T follicular helper cell (primary cell): ENCODE measurements at places on chromosomes 2 and 18.

DNA sequence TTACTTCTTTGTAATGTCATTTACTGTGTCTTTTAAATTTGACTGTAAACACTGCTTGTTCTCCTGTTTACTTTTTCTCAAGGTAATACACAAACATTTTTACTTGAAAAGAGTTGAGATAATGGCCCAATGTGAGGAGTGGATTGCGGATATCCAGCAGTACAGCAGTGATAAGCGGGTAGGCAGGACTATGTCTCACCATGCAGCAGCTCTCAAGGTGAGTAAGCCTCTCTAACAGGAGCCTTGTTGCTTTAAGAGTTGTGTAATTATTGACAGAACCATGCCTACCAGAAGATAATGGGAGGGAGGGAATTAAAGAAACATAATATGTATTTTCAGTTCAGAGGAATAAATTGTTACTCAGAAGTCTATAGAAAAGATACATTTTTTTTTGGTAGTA is 16.5 kb upstream of the TTC27 start:
- no peak for DNase-seq

DNA sequence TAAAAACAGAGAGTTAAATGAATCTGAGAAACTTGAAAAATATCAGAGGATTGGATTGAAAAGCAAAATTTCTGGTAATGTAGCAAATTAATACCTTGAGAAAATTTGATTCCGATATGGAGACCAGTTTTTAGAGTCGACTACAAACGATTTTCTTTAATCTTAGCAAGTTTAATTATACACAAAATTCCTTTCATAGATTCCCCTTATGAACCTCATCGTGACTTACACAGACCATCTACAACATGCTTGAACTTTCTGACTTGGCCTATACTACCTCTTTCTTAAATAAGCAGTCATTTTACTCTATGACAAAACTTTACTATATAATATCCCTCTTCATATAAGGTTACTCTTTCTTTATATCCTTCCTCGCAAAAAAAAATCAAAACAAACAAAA is 769.6 kb upstream of the CRIM1 start:
- no peak for DNase-seq

- DNase-seq, result no peak
Measured at GRCh38 chr18:23618862-23619387, 32.6 kb upstream of the NPC1 start.

GRCh38 chr2:26561918-26562810 is 79.0 kb downstream of the CIB4 start:
- DNase-seq, result no peak

DNA sequence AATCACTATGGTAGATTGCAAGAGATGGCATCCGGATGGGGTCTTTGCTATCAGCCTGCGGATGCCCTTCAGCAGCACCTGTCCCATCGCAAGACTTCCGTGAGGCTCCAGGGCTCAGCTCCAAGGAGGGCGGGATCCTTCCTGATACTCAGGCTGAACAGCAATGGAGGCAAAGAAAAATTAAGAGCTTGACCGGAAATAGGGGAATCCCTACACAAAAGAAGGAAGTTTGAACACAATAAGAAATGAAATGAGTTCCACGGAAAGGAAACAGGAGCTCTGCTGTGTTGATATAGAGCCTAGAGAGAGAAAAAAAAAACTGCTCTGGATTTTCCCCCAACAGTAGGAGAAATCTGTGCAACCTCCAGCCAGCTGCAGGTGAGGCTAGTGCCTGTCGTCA is 91.9 kb downstream of the ARL4C start:
- no peak for DNase-seq

DNA sequence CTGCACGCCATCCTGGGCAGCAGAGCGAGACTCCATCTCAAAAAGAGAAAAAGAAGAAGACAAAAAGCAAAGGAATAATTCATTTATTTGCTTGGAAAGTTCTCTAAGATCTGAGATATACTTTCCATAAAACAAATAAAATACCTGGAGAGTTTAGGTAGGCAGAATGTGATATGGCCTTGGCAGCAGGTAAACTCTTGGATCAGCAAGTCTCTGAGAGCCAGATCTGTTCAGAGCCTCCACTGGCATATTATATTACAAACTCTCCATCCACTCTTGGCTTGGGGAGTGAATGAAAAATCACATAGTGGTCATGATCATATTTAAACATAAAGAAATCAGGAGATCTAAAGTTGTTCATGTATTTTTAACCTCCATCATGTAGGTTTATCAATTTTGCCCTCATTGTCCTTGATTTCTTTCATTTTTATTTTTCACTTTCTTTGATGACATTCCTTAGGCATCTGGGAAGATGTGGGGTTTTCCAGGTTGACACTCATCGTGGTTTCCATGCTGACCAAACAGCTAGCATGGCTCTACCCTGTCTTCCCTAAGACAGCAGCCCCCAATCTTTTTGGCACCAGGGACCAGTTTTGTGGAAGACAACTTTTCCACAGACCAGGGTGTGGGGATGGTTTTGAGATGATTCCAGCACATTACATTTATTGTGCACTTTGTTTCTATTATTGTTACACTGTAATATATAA is 10.2 kb downstream of the LRRFIP1 start:
- DNase-seq, result no peak

- DNase-seq, result no peak
Measured at GRCh38 chr18:49827996-49828395, 14.7 kb upstream of the ACAA2 start.

GRCh38 chr2:64551851-64552250 is 27.7 kb downstream of the AFTPH start:
- no peak for DNase-seq

DNA sequence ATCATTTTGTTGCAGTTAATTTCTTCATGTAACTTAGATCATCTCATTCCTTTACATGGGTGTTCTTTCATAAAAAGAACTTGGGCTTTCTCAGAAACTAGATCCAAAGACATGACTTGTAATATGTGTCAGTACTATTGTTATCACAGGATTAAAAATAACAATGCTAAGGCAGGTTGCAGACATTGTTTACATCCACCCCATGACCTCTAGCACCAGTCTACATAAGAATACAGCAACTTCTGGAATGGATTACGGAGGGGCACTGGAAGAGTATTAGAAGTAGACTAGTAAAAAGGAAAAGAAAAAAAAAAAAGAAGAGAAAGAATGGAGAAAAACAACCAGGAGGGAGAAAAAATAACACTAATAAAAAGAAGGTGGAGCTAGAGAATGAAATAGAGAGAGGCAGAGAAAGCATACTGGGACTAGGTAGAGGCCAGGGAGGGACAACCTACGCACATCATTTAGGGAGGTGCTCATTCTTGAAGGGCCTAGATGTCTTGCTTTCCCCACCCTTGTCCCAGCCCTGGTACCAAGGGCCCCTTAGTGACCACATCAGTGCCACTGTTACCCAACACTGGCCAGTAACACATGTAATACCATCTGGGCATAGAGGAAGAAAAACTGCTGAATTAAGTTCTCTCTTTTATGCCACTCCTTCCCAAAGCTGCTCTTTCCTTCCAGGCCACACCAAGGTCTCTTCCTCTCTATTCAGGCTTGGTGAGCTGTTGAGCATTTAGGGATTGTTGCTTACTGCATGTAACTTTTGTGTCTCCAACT is 70.6 kb upstream of the KLF7 start:
- DNase-seq, result no peak

- no peak for DNase-seq
Measured at GRCh38 chr18:76725445-76725844, 96.9 kb upstream of the ZNF236 start.

GRCh38 chr18:46260879-46261143 is 156.6 kb downstream of the HAUS1 start:
- no peak for DNase-seq

- DNase-seq, result no peak
Measured at GRCh38 chr18:70523035-70523791, 234.4 kb downstream of the SOCS6 start.

DNA sequence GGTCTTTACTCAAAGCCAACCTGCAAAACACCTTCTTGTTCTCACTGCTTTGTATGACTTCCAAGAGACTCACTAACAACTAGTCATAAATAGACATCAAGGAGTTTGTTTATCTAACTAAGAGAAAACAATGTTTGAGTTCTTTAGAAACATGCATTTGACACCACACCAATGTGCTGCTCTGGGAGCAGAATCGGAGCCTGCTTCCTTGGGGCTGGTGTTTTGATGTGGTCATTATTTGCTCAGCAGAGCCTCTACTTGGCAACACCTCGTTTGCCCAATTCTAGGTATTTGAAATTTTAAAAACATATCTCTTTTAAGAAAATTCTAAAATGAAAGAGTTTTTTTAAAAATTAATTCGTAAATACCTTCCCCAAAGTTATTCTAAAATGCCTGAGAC is 167.5 kb downstream of the BCL2 start:
- DNase-seq, result no peak

DNA sequence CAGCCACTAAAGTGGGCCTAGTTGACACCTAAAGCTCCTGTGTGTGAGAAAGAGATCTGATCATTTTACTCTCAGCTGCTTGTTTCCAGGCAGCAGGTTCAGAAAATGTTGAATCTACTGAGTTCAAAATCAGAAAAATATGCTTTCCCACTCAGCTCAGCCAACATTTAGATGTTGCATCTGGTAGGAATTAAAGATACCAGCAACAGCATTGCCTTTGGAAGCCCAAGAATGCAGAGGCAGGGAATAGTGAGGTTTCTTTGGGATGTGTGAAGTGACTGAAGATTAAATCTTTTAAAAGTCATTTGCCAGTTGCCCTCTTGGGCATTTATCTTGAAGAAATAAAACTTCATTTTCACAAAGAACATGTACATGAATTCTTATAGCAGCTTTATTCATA is 33.9 kb upstream of the DOCK10 start:
- DNase-seq, result no peak

DNA sequence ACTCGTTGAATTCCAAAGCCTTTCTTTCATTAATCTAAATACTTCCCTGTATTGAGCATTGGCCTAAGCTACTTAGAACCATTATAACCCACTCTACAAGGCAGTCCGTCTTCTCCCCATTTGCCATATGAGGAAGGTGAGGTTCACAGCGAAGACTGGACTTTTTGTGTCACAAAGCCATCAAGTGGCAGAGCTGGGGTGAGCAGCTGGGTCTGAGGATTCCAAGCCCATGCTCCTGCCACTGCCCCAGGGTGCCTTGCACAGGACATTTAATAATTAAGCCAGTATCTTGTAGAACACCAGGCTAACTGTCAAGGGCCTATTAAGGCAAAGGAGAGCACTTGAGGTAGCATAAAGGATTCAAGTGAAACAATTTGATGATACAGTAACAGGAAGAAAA is 68.8 kb upstream of the ZNF397 start:
- no peak for DNase-seq
